ENCODE measurements at places on chromosomes 5 and 9.
A peak's percentile ranks its signal among the peaks of the same experiment; 100 is the strongest.

GRCh38 chr5:153905219-153905618 is 133.5 kb downstream of the FAM114A2 start:
- no peak for DNase-seq

- DNase-seq, result peak; percentile 85
Measured at GRCh38 chr9:70081120-70081495, 37.5 kb downstream of the MAMDC2 start.

DNA sequence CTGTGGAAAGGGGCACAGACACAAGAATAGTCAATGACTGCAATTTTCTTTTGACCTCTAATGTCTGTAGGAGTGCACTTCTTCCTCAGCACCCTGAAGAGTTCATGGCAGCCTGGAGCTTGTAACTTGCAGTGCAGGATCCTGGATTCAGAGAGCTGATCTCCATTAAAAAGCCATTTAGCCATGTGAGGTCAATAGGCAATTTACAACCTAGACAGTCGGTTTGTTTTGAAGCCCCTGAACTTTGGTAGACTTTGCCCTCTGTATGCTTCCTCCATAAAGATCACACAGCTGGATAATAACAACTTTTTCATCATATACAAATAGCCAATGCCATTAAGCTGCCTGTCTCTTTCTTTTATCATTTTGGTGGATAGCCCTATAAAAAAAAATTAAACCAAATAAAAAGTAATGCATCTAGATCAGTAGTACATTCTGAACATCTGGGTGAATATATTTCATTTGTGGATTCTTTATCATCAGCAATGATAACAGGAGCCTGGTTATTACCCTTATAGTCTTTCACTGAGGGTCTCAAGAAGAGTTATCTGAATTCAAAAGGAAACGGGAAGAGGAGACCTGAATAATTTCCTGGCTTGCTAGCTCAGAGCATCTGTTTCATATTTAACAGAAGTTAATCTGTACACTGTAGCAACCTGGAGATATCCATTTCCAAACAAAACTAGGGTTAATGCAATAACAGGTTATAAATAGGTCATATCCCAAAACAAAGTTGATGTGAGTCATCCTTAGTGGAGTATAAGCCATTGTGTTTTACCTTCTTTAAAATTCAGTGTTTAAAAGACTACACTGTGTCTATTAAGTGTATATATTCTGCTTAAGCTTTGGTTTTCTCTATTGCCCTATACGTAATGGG is 193.8 kb upstream of the ACTBL2 start:
- no peak for DNase-seq

DNA sequence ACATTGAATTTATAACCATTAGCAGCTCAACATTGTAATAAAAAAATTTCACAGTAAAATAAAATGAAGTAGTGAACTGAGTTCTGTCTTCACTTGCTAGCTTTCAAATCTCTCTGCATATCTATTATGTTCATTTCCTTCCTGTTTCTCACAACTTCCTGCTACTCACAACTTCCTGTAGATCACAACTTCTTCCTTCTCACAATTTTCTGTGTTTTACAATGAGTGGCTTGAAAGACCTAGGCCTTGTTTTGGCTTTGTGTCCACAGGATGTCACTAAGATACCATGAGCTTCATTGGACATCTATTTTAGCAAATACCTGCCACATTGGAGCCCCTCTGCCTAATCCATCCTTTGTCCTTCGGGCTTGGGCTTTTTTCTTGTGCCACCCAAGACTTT is 480.3 kb upstream of the ADAMTS16 start:
- no peak for DNase-seq

GRCh38 chr9:121009650-121010049 is 40.4 kb downstream of the C5 start:
- DNase-seq, result no peak

DNA sequence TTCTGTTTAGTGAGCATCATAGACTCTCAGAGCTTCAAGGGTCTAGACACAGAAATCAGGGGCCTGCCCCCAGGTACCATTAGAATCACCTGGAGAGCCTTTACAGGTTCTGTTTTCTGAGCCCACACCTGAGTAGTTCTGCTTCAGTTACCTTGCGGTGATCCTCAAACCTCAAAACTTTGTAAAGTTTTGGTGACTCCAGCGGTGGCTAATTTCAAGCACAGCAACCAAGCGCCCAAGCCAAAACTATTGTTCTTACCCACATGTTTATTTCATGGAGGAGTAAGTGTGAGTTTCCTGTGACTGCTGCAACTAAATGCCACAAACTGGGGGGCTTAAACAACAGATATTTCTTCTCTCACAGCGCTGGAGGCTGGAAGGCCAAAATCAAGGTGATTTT is 108.9 kb downstream of the FOXD1 start:
- DNase-seq, result no peak

DNA sequence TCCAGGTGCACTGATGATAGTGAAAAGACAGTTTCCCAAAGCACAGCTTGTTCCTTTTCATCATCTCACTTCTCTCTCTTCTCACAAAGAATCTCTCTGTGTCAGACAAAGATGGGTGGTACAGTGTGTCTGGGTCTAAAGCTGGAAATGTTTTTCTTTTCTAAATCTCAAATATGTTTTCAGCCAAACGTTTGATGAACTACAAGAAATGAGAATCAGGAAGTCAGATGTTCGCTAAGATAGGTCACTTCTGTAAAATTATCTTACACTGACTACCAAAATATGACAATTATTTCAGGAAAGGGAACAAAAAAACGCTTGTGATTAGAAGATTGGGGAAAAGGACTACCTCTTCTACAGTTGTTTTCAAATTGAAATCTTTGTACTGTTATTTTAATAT is 708.8 kb downstream of the PTPRD start:
- DNase-seq, result no peak

DNA sequence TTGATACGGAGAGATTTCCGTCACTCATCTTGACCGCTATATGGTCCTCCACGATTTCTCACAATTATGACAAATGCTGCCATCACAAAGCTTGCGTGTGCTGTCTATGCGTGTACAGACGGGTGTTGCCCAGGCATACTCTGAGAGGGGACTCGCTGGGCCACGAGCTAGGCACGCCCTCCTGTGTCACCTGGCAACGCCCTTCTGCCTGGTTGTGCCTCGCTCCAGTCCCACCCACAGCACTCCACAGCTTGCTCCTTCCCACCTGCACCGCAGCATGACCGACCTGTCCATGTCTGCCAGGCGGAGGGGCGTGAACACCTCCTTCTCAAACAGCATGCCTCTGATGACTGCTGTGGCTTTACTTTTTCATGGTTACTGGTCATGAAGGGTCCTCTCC is 55.6 kb downstream of the CAMSAP1 start:
- no peak for DNase-seq

DNA sequence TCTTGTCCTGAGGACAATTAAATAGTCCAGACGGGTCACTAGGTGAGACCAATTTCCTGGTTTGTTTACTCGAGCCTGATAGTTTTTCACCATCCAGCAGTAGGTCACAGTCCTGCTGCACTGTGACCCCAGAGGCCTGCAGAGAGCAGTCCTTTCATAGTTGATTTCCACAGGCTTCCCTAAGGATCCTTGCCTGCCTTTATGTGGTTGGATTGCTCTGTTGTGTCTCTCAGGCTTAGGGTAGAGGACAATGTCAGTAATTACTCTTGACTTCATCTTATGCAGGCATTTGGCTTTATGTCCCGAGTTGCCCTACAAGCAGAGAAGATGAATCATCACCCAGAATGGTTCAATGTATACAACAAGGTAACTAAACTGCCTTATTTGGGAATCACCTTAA is 9.0 kb upstream of the CATSPER3 start:
- DNase-seq, result no peak

DNA sequence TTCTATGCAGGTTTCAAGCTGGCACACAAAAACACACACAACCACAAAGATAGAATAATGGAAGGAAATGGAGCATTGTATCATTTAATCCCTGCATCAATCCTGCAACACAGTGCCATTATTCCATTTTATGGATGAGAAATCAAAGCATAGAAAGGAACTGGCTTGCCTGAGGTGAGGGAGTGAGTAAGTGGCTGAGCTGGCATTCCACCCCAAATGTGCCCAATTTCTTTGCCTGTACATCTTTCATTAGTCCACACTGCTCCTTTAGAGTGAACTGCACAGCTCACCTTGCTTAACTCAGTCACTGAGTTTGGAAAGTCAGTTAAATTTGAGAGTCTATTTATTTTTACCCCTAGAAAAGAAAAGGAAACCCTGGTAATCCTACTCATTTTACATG is 28.9 kb downstream of the ZNF366 start:
- no peak for DNase-seq

DNA sequence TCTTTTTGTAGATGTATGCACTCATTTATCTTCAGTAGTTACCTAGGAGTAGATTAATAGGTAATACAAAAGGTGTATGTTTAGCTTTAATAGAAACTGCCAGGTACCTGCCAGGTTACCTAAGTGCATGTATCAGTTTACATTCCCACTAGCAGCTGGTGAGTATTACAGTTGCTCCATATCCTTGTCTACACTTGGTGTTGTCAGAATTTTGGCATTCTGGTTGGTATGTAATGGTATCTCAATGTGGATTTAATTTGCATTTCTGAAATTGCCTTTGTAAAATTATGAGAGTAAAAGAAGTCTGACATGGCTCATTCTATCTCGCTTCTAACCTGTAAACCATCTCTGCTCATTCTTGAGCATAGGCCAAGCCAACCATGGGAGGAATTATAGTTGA is 38.3 kb upstream of the SIL1 start:
- DNase-seq, result no peak

DNA sequence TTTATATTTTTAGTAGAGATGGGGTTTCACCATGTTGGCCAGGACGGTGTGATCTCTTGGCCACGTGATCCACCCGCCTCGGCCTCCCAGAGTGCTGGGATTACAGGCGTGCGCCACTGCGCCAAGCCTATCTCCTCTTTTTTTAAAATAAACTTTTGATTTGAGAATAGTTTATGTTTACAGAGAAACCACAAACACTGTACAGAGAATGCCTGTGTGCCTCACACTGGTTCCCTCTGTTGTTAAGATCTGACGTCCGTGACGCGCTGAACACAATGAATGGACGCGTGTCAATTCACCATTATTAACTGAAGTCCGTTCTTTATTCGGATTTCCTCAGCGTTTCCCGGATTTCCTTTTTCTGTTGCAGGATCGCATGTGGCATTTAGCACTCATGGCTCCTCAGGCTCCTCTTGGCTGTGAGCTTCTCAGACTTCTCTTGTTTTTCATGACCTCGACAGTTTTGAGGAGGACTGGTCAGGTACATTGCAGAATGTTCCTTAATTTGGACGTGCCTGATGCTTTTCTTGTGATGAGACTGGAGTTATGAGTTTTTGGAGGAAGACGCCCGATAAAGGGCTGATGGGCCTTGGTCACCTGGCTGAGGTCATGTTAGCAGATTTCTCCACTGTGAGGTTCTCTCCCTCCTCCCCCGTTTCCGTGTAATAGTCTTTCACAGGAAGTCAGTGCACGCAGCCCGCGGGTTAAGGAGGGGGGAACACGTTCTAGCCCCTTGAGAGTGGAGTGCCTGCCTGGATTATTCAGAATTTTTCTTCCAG is 69.6 kb downstream of the ANKRD33B start:
- no peak for DNase-seq

- no peak for DNase-seq
Measured at GRCh38 chr5:203246-203930, 12.1 kb downstream of the LRRC14B start.

DNA sequence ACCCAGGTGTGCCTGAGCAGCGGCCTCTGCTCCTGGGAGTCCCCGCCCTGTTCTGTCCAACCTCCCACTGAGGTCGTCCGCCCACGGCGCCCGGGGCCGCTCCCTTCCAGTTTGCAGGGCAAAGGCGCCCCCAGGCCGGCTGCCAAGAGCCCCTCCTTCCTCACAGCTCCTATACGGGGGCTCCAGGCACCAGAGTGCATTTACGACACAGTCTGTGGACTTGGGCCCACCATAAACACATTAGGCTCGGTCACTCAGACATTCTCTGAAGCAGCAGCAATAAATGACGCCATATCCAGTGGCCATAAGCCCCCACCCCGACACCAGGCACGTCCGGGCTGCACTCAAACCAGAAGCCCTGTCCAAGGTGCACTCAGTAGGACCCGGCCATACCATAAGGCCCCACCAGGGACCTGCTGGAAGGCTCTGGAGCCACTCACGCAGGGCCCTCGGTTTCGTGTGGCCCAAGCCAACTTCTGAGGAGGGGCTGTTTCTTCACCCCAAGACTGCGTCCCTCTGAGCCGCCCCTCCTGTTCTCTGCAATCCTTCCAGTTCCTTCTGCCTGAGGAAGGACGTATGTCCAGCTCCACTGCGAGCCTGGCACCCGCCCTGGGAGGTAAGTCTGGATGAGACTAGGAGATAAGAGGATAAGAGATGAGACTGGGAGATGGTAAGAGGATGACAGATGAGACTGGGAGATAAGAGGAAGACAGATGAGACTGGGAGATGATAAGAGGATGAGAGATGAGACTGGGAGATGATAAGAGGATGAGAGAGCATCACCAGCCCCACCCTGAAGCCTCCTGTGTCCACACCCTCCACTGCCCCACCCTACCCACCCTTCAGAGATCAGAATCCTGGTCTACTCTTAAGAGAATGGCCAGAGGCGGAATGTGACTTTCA is 26.7 kb downstream of the SLC6A18 start:
- no peak for DNase-seq

DNA sequence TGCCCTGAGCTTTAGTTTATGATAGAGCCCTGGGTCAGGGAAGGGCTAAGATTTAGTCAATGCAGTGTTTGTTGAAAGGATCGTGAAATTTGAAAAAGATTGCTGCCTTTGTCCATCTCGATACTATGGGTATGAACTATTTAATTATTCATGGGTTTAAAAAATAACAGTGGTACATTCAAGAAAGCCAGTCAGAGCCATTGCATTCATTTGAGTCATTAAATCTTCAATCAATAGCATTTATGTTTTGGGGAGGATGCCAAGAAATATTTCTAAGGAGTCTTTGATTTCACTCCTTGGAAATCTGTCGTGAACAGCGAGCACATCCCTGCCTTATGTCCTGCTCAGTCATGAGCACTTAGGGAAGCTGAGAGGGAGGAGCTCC is 54.4 kb upstream of the LRRTM2 start:
- DNase-seq, result no peak

- DNase-seq, result no peak
Measured at GRCh38 chr9:112555101-112555643, 68.5 kb downstream of the KIAA1958 start.
